ENCODE measurements at places on chromosomes 2 and 18.

- no peak for DNase-seq
These were observed 7.2 kb upstream of the DAW1 start for GRCh38 chr2:227864161-227864756.

DNA sequence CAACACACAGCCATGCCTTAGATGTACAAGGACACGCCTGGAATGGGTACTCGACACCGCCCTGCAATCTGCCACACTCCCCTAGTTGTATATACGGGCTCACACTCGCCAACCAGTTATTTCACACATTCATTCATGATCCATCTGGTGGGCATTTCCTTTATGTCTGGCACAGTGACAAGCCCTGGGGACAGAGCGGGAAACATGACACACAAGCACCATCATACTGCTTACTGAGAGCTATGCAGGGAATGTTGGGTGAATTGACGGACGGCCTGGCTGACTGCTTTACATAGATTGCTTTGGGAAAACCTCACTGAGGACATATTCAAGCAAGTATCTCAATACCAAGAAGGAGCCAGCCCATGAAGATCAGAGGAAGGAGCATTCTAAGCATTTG is 448.0 kb upstream of the SPRED2 start:
- no peak for DNase-seq

DNA sequence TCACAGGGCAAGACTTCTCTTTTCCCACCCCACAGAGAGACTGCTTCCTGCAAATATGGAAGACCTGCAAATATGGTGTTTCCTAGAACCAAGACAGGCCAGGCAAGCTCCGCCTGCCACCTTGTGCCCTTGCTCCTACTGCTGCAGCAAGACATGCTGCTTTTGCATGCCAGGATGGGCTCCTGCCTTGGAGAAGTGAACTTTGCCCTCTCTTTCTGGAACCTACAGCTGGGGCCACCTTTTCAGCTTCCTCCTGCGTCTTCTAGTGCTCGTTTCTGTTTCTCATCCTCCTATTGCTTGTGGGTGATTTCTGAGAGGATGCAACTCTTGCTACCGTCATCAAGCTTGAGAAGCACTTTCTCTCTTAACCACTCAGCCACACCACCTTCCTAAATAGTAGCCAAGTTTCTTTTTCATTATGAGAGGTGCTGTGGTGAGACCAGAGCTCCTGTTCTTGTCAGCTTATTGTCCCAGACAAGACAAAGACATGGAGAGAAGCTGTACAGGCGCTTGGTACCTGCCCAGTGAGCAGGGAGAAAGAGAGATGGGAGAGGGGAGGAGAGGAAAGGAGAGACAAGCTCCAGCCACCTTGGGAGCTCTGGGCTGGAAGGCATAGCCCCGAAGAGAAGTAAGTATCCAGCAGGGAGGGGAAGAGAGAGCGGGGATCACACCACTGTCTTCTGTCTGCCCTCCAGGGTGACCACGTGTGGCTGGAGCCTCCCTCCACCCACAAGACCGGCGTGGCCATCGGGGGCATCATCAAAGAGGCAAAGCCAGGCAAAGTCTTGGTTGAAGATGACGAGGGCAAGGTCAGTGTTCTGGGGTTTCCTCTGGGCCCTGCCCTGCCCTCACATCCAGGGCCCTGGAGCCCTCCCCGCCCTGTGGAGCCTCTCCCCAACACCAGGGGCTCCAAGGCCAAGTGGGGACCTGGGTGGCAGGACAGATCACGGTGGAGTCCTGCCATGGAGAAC is 28.3 kb downstream of the MYO7B start:
- DNase-seq, result no peak

- DNase-seq, result no peak
These were observed 96.8 kb upstream of the SERPINE2 start for GRCh38 chr2:224135881-224136280.

DNA sequence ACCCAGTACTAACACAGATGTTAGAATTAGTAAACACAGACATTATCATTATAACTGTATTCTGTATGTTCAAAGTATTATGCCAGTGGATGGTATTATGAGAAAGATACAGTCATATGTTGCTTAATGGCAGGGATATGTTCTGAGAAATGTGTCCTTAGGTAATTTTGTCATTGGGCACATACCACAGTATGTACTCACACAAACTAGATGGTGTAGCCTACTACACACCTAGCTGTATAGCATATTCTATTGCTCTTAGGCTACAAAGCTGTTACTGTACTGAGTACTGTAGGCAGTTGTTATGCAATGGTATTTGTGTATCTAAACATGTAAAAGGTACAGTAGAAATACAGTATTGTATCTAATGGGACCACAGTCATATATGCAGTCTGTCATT is 53.8 kb downstream of the GTF3C3 start:
- no peak for DNase-seq

GRCh38 chr2:140589696-140590095 is 1541.1 kb downstream of the LRP1B start:
- no peak for DNase-seq

DNA sequence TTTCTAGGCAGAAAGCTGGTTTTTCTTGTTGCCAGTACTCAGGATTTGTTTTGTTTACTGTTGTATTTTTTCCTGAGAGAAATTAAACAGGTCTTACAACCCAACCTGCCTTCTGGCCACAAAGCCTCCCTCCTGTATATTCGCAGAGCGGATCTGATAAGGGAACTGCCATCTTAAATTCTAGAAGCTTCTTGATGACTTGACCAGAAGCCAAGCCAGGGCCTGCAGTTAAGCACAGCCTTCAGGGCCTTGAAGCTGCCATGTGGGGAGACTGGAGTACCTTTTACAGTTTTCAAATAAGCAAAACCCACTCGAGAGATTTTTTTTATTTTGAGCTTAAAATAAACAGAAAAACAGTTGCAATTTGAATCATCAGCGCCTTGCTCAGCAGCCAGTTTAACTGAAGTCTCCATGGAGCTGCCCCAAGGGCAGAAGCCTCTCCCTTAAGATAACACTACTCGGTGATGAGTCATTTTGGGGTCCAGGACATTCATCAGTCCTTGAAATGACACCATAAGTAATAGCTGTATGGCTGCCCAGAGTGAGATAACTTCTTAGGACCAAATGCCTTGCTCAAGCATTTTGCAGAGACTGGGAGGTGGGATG is 51.5 kb upstream of the PHLPP1 start:
- no peak for DNase-seq

GRCh38 chr2:122261911-122262310 is 506.5 kb downstream of the TSN start:
- DNase-seq, result no peak

GRCh38 chr2:21945658-21946057 is 821.9 kb downstream of the TDRD15 start:
- no peak for DNase-seq

GRCh38 chr2:22810602-22811001 is 574.4 kb upstream of the KLHL29 start:
- DNase-seq, result no peak

- no peak for DNase-seq
These were observed 9.0 kb downstream of the CAPN10 start for GRCh38 chr2:240595381-240596079.

GRCh38 chr2:2845267-2845666 is 514.2 kb upstream of the MYT1L start:
- DNase-seq, result no peak

DNA sequence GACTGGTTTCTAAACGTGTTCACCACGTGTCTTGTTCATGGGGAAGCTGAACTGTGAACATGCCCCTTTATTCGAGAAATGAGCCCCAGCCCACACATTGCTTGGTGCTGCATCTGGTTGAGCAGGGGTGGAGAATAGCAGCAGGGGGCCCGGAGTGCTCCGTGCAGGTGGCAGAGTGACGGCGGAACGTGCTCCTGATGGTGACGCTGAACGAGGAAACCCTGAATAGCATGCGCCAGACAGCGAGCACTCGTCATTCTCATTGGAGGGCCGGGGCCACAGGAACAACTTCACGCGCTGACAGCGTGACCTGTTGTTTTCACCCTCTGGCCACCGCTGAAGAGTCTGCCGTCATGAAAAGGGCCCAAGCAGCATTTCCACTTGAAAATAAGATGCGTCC is 125.8 kb upstream of the TPO start:
- no peak for DNase-seq

GRCh38 chr18:36808681-36809080 is 20.1 kb downstream of the TPGS2 start:
- no peak for DNase-seq

DNA sequence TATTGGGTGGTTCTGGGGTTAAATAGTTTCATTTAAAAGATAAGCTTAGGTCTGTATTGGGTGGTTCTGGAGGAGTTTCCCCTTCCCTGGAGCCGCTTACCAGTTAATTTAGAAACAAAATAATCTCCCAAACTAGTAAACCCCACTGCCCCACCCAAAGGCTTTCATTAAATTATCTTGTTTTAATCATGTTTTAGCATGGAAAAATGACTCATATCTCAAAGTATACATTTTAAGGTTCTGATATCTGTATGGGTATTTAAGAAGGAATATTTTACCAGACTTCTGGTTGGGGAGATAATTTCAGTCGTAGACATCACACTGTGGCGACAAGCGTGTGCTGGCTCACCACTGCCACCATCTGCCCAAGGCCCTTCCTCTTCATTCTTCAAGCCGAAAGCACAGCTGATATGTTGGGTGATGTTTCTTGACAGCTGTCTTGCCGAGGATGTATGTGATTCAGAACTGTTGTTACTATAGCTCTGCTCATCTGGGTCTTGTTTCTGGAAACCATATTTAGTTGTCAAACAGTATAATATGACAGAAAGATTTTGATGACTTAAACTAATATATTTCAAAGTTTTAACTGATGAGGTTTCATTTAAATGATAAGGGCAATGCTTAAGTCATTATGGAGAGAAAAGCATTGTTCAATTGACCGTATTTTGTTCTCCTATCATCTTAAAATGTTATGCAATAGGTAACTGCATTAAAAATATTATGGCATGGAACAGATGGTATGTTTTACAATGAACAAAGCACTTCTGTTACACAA is 5.1 kb downstream of the FIGLA start:
- DNase-seq, result no peak

DNA sequence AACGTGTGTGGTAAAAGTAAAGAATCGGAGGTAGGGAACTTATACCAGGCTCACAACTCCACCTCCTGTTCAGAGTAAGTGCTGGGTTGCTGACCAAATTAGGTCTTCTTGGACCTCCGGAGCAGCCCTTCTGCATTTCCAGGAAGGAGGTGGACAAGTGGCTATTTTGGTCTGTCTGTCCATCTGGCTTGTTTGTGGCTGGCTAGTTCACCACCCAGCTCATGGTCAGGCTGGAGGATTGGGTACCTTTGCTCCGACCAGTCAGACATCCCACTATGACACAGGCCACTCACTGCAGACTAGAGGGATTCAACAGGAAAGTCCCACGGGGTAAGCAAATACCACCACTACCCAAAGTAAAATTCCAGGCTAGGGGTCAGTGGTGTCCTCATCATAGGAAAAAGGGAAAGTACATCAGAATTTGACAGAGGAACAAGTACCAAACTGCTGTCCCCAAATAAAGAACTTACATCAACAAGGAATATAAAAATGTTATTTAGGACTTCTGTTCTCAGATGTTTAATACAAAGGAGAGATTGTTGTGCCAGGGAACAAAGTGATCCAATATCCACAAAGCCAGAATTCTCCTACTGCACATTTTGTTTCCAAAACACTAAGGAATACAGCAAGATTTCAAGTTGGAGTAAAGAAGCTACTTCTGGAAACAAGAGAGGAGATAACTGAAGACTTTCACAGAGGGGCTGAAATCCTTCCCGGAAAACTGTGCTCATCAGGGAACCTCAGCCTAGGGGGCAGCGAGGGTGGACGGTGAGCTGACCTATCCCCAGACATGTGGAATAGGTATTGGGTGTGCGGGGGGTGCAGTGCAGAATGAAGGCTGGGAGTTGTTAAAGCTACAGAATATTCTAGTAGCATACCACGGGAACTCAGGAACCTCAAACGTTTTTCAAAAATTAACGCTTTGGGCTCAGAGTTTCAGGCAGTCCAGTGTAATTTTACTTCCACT is 56.9 kb downstream of the BCL2 start:
- no peak for DNase-seq

- no peak for DNase-seq
These were observed 46.7 kb upstream of the ITGA6 start for GRCh38 chr2:172380436-172381274.

DNA sequence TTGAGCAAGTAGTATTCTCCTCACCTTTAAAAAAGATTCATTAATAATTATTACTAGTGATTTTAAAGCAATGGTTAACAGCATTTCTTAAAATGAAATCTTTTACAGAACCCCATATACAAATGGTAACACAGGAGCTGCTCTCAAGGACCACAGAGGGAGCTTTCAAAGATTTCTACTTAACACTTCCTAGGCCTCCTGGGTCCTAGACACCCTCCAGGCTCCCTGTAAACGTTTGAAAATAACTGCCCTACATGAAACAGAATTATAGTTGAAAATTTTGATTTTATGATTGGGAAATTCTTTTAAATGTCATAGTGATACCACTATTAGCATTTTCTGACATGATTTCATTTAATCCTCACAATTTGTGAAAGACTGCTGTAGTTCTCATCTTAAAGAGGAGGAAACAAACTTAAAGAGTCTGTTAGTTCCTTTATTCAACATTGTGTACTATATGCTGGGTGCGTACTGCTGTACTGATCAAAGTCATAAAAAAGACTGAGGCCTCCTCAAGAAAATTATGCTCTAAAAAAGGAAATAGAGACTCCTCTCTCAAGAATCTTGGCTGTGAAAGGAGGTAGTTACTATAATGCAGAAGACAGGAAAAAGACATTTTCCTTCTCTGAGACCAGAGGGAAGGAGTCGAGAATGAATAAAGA is 10.6 kb downstream of the CUL3 start:
- no peak for DNase-seq

DNA sequence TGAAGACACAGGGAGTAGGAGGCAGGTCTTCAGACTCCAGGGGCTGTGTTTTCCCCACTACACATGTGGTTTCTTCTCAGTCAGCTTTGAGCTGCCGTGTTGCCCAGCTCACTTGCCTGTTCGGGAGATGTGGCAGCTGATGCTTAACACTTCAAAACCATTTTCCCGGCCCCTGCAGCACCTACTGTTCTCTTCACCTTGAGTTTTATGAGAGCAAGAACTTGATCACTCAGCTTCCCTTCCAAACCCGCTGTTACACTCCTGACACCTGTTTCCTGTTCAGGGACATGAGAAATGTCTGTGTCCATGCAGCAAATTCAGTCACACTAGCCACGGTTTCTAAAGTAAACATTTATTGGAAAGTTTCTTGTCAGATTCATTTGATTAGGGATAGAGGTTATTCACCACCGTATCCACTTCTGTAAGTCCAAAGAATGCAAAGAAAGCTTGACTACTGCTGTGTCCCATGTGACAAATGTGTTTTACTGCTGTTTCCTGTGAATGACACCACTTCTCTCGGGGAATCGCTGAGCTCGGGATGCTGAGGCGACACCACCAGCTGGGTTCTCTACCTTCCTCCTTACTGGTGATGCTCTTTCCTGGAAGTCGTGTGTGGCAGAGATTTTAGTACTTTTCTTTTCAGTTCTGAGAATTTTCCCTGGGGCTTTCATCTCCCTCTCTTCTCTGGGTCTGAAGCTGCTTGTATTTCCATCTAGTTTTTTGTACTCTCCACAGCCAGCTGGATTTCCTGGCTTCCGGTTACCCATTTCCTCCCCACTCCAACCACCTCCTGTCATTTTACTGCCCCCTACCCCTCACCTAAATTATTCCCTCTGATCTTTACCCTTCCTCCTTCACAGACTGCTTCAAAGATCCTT is 91.7 kb downstream of the KLF7 start:
- DNase-seq, result no peak
